Kidney glomerular epithelial cell (primary cell): ENCODE measurements at places on chromosomes 1 and 21.

GRCh38 chr21:8990326-8991087, 1530.9 kb upstream of the TPTE start:
- DNase-seq = no peak

DNA sequence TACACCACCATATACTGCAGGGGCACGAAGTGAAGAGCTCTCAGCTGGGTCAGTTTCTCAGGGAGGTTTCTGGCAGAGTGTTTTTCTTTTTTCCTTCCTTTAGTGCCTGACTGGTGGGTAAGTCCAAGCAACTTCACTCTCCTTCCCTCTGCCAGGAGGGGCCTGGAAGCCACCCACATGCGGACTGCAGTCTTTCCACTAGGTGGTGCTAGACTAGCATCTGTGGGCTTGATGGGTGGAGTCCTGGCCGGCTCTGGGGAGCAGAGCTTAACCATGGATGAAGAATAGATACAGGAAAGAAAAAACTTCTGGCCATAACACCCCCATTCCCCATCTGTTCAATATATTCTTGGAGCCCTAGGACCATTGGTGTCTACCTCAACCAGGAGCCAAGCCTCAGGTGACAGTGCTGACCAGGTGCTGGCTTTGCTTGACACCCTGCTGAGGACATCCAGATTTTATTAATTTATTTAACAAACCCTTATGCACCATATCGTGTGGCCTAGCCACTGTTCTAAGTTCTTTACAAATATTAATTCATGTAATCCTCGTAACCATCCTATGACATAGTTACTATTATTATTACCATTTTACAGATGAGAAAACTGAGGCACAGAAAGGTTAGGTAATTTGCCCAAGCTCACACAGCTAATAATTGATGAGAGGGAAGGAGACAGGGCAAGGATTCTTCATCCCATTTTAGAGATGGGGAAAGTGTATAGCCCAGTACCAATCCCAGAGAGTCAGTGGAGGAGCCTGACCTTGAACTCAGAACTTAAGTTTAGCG, 126.7 kb upstream of the CSF3R start:
- peak; percentile 34 for DNase-seq

- no peak for DNase-seq
Observed at GRCh38 chr1:180898441-180899219, 14.1 kb upstream of the KIAA1614 start.

- peak; percentile 72 for DNase-seq
Observed at GRCh38 chr1:210448297-210448892, 119.7 kb downstream of the HHAT start.

DNA sequence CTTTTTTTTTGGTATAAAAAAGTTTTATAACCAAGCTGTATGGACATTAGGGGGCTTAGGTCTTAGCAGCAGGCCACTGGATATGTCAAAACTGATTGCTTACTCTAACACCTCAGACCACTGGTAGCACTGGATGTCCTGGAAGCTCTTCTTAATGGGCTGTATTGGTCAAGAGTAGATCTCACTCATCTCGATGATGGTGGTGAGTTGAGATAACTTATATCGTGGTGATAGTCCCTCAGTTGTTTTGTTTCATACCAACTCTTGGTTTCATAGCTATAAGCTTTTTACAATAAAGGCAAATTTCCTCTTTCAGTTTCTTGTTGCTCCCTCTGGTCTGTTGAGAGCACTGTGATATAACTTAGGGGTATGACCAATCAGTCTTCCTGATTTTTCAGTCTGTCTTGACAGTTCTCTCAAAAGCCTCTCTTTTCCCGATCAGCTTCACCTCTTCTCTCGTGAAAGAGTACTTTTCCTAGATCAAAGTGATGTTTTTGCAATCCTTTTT, 9.7 kb upstream of the AGO1 start:
- no peak for DNase-seq

- no peak for DNase-seq
Observed at GRCh38 chr1:221497046-221497445, 244.8 kb downstream of the DUSP10 start.

DNA sequence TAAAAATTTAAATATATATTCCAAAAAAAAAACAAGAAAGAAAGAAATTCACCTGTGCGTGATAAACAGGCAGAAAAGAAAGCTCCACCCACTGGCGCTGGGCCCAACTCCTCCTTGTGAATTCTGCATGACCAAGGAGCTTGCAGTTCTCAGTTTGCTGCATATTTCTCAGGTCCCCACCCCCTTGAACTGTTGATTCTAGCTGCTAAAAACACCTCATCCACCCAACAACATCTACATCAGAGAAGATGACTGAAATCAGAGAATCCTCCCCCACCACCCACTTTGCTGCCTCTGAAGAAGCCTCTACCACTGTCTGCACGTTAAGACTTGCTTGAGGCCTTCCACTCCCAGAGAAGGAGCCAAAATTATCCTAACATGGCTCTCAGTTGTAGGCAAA, 104.8 kb downstream of the RGS2 start:
- no peak for DNase-seq

GRCh38 chr1:228306275-228307217, 98.7 kb downstream of the OBSCN start:
- DNase-seq = no peak

GRCh38 chr1:44305962-44306422, 49.1 kb downstream of the ERI3 start:
- no peak for DNase-seq

GRCh38 chr1:96498744-96499340, 222.7 kb upstream of the PTBP2 start:
- DNase-seq = no peak

DNA sequence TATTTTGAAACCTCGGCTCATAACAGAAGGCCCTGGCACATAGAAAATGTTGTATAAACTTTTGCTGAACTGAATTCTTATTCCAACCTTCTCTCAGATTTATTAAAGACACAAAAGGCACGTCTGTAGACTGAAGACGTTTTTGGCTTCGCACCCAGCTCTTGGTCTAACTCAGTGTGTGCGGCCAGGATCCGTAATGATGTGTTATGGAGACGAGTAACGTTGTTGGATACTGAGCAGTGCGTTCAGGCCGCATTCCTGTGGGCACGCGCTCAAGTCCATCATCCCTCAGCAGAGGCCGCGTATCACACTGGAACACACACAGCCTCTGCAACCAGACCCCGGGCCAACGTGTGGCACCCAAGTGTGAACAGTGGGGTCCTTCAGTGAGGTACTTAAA, 154.8 kb upstream of the RAB4A start:
- no peak for DNase-seq

DNA sequence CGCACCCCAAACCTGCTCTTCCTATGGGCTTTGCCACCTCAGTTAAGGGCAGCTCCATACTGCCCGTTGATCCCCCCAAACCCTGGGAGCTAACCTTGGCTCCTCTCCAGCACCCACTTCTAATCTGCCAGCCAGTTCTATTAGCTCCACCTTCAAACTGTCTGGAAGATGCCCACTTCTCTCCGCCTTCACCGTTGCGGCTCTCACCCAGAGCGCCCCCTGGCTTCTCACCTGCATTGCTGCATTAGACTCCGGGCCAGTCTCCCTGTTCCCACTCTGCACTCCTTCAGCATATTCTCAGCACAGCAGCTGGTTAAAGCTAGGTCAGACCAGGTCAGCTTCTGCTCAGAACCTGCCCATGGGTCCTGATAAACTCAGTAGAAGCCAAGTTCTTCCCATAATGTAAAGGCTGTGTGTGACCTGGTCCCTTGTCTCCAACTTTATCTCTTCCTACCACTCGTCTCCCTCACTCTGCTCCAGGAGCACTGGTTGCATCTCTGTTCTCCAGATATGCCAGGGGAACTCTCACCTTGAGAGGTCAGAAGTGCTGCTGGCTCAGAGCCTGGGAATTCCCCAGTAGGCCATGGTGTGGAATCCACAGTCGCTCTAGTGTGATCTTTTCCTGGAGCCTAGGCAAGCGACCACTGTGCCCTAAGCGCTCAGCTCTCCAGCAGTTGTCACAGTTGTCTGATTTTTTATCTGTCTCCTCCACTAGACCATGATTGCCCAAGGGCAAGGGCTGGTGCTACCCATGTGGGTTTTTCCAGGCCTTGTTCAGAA, 150.3 kb downstream of the HMGB4 start:
- DNase-seq = no peak

GRCh38 chr1:12166834-12167492, at the start of gene TNFRSF1B:
Gene TNFRSF1B (plus strand): TSS chr1:12166991. CDS start chr1:12167092, 101 bp downstream.
- DNase-seq = no peak

DNA sequence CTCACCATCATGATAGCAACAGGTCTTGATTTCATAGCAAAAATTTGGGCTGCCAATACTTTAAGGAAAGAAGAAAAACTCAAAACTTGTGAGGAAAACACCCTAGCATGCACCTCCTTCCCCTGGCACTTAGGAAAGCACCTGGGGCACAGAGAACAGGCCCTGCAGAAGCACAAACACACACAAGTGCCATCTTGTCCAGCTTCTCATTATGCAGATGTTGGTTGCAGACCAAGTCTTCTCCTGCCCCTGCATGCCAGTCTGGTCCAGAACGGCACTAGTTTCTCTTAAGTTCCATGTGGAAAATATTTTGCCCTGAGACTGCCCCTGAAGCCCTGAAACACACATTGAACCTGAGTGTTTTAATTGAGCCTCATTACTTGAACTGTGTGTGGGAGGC, 6.3 kb upstream of the ETV3 start:
- no peak for DNase-seq

DNA sequence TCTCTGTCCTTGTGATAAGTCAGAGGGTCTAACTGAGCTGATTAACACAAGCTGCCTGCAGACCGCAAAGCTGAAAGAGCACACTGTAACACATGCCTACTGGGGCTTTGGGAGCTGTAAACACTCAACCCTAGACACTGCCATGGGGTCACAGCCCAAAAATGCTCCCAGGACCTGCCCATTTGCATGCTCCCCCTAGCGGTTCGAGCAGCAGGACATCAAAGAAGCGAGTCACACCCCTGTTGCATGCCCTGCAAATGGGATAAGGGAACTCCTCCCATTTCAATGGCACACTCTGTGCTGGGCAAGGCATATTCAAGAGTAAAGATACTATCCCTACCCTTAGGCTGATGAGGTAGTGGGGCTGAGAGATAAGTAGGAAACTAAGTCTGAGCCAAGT, 22.8 kb downstream of the LCE3E start:
- no peak for DNase-seq

GRCh38 chr1:22870201-22870871, 102.3 kb downstream of the LACTBL1 start:
- peak; percentile 29 for DNase-seq

GRCh38 chr1:119133987-119134386, 6.5 kb downstream of the WARS2 start:
- DNase-seq = peak; percentile 59

GRCh38 chr1:20571427-20571826, 17.5 kb upstream of the CDA start:
- DNase-seq = no peak

DNA sequence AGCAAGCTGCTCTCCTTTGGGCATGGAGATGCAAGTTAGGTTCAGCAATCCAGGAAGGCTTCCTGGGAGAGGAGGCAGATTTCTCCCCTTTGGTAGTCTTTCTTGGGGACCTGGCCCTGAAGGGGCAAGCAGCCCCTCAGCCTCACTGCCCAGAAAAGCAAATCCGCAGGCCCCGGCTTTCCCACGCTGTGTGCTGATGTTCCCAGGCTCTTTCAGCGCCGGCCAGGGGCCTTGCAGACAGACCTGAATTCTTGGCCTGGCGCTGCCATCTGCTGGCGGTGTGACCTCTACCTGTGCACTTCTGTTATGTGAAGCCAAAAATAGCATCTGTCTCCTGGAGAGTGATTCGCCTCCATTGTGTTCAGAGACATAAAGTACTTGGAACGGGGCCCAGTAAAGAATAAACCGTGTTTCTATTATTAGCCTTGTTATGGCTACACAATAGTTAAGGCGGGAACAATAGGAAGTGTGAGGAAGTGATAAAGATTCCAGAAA, 64.8 kb downstream of the ALPL start:
- peak; percentile 68 for DNase-seq

DNA sequence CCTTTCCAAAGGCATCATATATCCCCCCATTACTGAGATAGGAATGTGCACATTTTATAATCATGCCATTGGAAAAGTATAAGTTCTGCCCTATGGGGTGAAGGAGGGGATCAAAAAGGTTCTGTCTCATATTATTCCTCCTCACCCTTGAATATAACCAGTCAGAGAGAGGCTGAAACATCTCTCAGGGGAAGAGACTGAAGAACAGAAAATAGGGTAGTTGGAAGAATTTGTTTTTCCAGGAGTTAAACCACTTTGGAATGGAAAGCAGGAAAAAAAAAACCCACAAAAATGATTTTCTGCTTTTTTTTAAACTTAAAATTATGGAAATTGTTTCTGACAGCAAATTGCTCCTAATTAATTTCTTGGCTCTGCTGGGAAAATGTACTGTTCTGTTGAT, 52.8 kb upstream of the BEND5 start:
- no peak for DNase-seq

DNA sequence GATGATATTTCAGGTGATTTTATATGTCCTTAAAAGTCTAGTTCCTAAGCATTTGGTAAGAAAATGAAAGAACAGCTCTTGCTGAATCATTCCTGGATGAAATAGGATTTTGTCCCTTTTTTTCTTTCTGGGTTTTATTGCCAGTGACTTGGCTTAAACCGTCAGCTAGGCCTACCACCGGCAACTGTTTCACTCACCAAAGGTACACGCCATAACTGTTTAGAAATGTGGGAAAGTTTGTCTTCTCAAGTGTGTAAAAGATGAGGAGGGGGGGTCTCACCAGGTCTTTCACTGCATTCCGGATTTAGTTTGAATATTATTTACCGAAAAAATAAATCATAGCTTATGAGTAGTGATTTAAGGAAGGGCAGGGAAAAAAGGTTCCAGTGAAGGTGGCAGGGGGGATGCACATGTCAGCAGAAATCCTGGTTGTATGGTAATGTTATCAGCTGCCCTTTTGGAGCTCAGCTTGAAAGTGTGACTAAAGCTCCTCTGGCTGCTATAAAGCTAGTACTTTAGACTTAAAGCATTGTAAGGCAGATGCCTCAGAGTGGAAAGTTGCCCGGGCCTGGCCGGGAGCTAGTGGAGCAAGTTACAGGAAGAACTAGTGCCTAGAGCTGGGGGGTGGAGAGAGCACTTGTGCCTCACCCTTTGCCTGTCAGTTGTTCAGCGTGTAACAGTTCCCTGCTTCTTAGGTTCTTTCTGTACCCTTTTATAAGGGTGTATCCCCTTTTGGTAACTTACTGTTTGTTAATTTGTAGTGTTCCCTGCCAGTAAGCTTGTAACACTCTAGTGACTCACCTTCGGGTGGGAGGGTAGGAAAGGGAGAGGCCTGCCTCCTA, 3.1 kb downstream of the ATP1A1 start:
- peak; percentile 65 for DNase-seq

DNA sequence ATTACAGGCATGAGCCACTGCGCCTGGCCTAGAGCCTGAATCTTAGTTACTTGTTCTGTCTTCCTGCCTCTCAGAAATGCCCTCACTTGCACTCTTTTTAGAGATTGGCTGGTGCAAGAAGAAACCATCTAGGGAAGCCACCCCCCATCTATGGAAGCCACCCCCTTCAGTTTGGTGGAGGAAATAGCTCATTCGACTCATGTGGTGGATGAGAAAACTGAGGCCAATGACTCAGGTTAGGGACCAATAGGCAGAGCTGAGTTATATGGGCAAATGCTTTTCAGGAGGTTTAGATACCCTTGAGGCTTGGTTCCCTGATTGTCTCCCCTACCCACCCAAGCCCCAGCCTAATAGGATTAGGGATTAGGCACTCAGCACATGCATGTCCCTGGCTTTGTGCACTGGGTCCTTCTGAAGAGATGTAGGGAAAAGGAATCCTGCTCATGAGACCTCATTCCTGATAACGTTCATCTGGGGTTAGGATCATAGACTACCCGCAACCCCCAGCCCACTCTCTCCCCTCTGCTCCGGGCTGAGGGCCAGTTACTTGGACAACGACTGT, 77.1 kb downstream of the PAX7 start:
- DNase-seq = no peak

GRCh38 chr1:6570987-6571386, 8.8 kb upstream of the ZBTB48 start:
- DNase-seq = no peak

GRCh38 chr1:214899908-214900460, 182.6 kb upstream of the KCNK2 start:
- no peak for DNase-seq
